ENCODE measurements at places on chromosomes 3 and 15.
A peak's percentile ranks its signal among the peaks of the same experiment; 100 is the strongest.

- DNase-seq = no peak
Observed at GRCh38 chr3:56135941-56136340, 332.3 kb downstream of the ERC2 start.

DNA sequence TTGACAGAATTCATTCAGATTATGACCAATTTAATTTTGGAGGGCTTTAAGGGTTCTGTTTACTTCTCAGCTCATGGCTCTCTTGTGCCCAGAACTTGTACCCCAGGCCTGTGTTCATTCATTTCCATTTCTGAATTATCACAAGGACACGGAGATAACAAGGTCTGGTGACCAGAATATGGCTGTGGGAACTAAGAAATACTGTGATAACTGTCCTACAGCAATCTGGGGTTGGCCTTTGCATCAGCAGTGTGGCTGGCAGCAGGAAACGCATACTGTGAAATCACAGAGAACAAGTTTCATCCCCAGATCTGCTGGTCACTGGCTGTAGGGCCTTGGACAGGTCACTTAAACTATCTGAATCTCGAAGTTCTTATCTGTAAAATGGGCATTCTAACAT, 41.8 kb upstream of the TPM1 start:
- DNase-seq = no peak

- DNase-seq = peak; percentile 3
Observed at GRCh38 chr3:104987859-104988258, 378.9 kb upstream of the ALCAM start.

DNA sequence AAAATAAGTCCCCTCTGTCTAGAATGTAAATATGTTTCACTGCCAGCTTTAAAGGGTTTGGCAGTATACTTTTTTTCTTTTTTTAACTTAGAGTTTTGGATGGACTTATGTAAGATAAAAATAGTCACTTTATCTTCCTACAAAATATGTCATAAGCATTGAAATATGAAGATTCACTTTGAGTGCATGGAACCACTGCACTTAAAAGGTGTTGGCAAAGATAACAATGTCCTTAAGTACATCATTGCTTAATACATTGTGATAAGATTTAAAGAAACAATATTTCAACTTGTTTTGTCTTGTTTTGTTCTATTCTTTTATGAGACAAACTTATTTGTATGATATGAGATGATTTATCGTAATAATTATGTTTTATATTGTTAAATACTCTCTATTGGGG, 66.3 kb upstream of the NAALADL2 start:
- no peak for DNase-seq

DNA sequence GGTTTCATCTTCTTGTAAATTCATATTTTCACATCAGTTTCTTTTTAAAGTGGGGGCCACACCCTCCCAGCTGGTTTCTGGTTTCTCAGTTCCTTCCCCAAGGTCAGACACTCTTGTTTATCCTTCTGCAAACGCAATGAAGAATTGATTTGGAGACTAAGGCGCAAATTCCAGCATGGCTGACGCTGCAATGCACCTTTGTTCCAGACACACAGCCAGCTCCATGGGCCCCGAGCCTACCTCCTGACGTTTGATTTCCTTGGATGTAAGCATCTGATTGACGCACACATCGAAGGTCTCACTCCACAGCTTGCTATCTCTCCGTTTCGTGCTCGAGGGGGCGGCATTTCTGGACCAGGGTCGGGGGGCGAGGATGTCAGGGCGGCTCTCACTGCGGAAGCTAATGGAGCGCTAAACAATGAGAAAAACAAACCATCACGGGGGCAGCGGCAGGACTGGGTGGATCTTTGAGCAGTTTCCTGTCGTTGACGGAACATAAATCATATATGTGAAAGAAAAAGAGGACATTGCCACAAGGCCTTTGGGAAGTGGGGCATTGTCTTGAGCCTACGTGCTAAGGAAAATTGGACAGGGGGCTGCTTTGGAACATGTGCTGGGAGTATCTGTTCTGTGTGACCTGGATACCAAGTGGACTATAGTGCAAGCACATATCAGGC, 46.9 kb downstream of the ARHGEF3 start:
- DNase-seq = no peak

DNA sequence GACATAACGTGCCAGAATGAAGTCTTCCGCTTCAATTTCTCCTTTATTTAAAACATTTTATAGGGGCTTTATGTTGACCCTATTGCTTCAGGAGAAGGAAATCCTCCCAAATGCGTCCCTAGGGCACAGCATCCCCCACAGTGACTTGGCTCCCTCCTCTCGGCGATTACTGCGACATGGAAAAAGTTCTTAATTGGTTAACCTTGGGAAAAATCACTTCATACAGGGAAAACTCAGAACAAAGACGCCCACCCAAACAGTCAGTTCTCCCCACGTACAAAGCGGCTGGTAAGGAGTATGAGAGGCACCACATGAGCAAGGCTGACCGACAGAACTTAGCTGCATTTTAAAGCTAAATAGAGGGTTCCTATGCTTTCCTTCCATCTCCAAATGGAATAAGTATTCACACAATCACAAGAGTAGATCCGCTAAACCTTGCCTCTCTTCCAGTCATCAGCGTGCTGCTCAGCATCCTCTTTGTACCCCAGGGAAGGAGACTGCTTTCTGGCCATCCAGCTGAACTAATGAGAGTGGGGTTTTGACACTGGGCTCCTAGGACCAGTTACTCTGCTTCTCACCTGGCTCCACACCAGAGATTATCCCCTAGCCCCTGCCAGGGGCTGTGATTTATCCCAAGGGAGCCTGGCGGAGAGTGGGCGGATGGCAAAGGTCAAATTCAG, 415.3 kb upstream of the WNT5A start:
- no peak for DNase-seq

GRCh38 chr15:64501396-64501715, 41.0 kb downstream of the ZNF609 start:
- no peak for DNase-seq

DNA sequence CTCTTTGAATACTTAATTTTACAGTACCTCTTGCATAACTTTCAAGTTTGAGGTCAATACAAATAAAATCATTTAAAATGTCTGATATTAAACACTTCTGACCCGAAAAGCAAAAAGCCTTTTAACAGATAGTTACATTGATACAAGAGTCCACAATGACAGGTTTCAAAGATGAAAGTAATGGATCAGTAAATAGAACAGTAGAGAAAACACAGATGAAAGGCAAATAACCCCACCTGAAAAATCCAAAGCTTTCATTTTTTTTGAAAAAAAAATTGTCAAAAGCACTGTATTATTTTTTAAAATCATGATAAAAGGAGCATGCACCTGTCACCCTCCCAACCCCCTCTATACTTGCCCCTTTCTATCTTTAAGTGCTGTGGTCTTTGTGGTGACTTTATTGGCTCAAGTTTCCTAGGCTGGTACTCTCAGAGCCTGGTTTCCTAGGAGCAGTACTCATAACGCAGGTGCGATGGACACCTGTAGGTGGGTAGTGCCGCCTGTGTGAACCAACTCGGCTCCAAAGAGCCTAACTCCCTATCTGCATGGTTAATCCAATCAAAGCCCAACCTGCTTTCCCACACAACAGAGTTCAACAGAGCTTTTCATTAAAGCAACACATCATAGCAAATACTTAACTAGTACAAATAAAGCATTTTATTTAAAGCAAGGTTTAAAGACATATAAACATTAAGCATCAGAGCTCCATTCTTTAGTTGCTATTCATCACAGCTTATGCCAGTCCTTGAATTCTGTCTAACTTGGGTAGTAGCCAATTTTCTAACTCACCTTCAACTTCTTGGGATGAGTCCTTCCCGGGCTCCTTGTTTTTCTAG, 32.2 kb downstream of the LIPC start:
- peak; percentile 47 for DNase-seq

DNA sequence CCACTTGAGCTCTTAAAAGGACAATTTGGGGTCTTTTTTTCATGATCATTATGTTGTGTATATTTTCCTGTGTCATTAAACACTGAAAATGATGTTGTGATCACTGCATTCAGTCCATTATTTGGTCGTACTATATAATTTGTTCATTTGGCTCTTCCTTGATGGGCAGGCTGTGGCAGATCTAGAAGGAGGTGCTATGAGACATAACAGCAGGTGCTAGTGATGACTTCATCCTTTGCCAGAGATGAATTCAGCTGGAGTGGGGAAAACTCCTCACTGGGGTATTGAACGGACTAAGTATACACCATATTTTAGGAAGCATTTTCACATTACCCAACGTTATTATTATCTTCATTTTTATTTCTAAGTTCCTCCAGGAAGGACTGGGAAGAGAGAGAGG, 12.0 kb downstream of the CMTM7 start:
- no peak for DNase-seq

- no peak for DNase-seq
Observed at GRCh38 chr15:97547381-97547780, 413.1 kb upstream of the ARRDC4 start.

GRCh38 chr15:48333540-48333939, 2.3 kb downstream of the DUT start:
- DNase-seq = no peak

GRCh38 chr15:92839696-92840095, 60.4 kb upstream of the CHD2 start:
- DNase-seq = no peak

- peak; percentile 98 for DNase-seq
Observed at GRCh38 chr3:124878561-124879336, 8.4 kb downstream of the ITGB5 start.

DNA sequence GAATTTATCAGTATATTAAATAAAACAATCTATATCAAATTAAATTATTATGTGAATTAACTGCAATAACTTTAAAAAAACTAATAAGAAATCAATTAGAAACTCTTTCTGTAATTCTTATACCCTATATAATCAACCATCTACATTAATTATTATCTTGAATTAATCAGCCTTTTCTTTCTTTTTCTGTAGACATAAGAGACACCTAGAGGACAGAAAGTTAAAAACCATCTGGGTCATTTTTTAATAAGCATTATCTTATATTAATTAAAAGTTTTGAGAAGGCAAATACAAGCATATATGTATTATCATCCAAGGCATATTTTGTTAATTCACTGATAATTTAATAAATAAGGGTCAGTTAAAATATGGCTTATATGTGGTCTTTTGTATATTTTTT, 24.2 kb upstream of the SLC25A26 start:
- no peak for DNase-seq
